ENCODE measurements at places on chromosomes 2 and 18. TPM values are rescaled to one million over a fixed set of nuclear protein-coding genes. Genes with fewer than 3 reads are reported as not detected.

Gene SFT2D3
- 3.1 TPM for total RNA-seq

- no peak for DNase-seq
These were observed 14.9 kb downstream of the TRMT61B start for GRCh38 chr2:28855193-28855592.

- DNase-seq = no peak
These were observed 118.7 kb upstream of the DNMT3A start for GRCh38 chr2:25460261-25460905.

GRCh38 chr2:62195421-62196277 lies at the start of gene B3GNT2:
B3GNT2 (plus strand) TSS chr2:62196115; CDS start chr2:62222221, 26,106 bp downstream.
- DNase-seq = peak; percentile 95

DNA sequence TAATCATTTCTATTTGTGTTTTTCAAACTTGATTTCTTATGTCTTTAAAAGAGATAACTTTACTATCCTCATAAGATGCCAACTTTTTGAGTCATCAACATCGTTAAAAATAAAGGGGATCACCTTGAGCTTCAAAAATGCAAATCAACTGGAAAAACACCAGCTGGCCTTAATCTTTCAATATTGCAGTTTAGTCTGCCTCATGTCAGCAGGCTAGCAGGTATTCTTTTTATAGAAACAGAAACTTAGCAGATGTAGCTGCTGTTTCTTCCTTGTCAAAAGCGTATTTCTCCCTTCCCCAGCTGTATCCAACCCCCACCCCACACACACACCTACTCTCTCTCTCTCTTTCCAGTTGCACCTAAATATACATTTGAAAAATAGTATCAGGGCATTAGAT lies 154.1 kb upstream of the ZNF804A start:
- DNase-seq = no peak
